ENCODE measurements at places on chromosomes 7 and 10.

GRCh38 chr7:45977256-45977780 lies 56.2 kb upstream of the IGFBP3 start:
- no peak for DNase-seq

- no peak for DNase-seq
Observed at GRCh38 chr10:12849319-12850181, 152.0 kb downstream of the CCDC3 start.

- no peak for DNase-seq
Observed at GRCh38 chr10:100858747-100859483, 53.8 kb upstream of the SLF2 start.

DNA sequence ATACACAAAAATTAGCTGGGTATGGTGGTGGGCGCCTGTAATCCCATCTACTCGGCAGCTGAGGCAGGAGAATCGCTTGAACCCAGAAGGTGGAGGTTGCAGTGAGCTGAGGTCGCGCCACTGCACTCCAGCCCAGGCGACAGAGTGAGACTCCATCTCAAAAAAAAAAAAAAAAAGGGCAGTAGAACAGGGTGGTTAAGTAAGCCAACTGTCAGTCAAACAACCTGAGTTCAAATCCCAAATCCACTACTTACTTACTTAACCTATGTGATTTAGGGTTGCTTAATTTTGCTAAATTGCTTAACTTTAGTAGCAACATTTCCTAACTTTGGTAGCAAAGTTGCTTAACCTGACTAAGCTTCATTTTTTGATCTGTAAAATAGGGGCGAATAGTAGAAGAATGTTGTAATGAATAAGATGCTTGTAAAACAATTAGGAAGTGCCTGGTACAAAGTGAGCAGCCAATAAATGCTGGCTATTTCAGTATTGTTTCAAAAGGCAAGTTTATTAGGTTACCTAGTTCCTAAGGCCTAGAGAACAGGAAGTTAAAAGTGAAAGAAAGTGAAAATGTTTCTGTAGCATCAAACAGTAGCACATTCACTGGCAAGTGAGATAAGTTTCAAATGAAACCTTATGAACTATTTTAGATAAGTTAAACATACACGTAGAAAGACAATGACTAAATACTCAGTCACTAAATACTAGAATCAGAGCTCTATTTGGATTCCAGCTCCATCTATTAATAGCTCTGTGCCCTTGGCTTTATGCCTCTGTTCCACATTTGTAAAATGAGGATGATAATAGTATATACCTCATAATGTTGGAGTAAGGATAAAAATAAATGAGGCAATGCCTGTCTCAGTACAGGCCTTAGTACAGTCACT lies 64.3 kb downstream of the HOXA1 start:
- DNase-seq: peak; percentile 55

DNA sequence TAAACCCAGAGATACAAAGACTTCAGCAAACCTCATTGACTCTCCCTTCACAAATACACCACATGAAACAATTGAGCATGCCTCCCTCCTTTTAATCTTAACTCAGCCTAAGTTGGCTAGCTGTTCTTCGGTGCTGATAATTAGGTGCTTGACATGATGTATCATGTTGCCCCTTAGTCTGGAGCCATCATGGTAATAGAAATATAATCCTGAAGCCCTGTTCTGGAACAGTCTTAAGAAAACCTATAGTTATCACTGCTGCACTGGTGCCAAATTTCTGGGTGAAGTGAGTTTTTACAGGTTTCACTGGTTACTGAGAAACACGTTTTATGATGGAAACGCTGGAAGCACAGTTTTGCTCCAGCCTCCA lies 306.1 kb downstream of the LRMDA start:
- no peak for DNase-seq

DNA sequence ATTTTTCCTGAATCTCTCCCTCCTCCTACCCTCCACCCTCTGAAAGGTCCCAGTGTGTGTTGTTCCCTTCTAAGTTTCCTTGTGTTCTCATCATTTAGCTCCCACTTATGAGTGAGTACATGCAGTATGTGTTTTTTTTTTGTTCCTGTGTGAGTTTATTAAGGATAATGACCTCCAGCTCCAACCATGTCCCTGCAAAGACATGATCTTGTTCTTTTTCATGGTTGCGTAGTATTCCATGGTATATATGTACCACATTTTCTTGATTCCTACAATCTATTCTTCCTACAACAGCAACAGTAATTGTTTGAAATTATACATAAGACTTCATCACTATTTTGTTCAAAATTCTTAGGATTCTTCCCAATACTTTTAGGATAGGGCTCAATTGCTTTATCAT lies 1117.8 kb downstream of the GATA3 start:
- no peak for DNase-seq

DNA sequence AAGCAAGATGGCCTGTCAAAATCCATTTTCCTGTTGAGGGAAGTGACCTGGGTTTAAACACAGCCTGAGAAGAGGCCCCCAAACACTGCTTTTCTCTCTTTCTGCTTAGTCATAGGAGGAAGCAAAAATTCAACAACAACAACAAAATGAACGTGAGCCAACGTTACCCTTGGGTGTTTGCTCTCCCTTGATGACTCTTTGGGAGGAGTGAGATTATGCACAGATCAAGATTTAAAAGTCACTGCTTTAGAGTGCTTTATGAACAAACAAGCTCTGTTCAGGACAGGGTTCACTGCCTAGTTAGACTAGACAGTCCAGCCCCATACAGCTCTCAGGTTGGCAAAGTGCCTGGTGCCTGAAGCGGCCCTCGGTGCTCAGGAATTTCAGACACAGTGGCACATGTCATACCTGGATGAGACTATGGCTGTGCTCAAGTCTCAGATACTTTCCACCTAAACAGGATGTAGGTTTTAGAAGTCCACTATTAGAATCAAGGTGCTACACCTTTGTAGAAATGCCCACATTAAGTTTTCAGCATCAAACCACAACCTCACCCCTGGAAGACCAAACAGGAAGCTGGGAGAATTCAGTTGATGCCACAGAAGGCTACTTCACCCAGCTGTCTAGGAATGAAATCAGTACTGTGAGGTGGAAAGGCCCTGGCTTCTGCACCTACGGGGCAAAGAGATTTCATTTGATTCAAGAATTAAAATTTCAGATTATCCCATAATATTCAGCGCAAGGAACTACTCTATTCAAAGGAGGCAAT lies 38.7 kb downstream of the DENND11 start:
- DNase-seq: no peak

All from AG09309 (cell line).